LHCN-M2 (cell line): ENCODE measurements at places on chromosomes 3 and 15. TPM values are rescaled to one million over a fixed set of nuclear protein-coding genes. Genes with fewer than 3 reads are reported as not detected.

GRCh38 chr3:24253336-24253735 is 241.3 kb downstream of the THRB start:
- DNase-seq = no peak

DNA sequence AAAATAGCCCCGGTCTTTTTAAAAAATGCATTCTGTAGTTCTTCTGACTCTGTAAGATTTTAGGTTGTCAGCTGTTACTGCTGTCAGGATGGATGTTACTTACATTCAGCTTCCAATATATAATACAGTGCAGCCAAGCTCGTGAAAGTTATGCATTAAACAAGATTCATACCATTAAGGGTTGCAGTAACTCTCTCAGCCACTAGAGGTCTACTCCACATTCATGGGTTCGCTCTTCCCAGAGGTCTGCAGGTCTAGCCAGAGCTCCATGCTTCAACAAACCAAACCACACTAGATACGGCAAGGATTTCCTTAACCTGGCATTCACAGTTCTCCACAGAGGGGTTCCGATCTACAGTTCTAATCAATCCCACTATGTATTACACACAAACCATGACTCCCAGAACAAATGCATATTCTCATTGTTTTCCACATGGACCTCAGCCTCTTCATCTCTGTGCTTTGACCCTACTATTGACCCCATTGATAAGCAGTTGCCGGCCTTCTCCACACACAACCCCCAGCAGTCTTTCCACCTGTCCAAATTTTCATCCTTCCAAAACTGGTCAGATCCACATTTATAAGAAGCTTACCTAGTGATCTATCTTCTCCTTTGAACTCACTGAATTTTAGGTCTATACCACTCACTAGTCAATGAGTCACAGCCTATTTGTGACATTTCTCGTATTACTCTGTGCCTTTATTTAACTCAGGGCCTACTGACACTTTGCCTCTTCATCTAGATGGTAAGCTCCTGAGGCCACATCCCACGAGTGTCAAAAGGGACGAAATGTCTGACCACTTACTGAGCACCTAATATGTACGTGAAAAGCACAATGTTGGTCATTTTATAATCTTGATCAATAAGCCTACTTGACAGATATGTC is 33.7 kb downstream of the RORA start:
- peak; percentile 51 for DNase-seq

DNA sequence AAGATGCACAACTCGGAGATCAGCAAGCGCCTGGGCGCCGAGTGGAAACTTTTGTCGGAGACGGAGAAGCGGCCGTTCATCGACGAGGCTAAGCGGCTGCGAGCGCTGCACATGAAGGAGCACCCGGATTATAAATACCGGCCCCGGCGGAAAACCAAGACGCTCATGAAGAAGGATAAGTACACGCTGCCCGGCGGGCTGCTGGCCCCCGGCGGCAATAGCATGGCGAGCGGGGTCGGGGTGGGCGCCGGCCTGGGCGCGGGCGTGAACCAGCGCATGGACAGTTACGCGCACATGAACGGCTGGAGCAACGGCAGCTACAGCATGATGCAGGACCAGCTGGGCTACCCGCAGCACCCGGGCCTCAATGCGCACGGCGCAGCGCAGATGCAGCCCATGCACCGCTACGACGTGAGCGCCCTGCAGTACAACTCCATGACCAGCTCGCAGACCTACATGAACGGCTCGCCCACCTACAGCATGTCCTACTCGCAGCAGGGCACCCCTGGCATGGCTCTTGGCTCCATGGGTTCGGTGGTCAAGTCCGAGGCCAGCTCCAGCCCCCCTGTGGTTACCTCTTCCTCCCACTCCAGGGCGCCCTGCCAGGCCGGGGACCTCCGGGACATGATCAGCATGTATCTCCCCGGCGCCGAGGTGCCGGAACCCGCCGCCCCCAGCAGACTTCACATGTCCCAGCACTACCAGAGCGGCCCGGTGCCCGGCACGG is 991 bp downstream of the SOX2 start:
- DNase-seq = no peak

GRCh38 chr3:29011966-29012365 is 268.9 kb upstream of the RBMS3 start:
- no peak for DNase-seq

Gene ANAPC13
- 166 and 196 TPM in 2 replicates for total RNA-seq

Gene ADGRG7
- total RNA-seq = not detected in 2 replicates

GRCh38 chr15:61528581-61528910 is 299.4 kb upstream of the RORA start:
- DNase-seq = no peak

- peak; percentile 18 for DNase-seq
Observed at GRCh38 chr3:24259901-24260512, 234.6 kb downstream of the THRB start.

- no peak for DNase-seq
Observed at GRCh38 chr15:53448232-53449015, 311.0 kb downstream of the WDR72 start.

Gene PCYT1A
- total RNA-seq = 89.4 and 92.3 TPM in 2 replicates
